ENCODE measurements at places on chromosomes 7 and 10. TPM values are rescaled to one million over a fixed set of nuclear protein-coding genes. Genes with fewer than 3 reads are reported as not detected.

DNA sequence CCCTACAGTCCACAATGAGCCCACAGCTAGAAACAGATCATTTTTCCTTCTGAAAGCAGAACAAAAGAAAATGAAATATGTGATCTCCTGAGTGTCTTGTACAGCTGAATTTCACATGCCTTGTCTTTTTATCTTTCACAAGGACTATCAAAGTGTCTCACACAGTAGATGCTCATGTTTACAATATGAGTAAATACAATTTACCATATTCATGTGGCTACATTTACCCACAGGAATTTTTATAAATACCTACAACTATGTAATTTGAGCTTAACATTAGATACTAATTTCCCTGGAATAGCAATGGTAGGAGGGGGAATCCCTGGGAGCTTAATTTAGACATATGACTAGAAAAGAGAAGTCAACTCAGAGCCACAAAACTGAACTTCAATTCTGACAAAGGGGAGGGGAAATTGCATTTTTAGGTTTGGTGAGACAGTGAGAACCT lies 186.2 kb downstream of the MACC1 start:
- peak; percentile 37 for DNase-seq

DNA sequence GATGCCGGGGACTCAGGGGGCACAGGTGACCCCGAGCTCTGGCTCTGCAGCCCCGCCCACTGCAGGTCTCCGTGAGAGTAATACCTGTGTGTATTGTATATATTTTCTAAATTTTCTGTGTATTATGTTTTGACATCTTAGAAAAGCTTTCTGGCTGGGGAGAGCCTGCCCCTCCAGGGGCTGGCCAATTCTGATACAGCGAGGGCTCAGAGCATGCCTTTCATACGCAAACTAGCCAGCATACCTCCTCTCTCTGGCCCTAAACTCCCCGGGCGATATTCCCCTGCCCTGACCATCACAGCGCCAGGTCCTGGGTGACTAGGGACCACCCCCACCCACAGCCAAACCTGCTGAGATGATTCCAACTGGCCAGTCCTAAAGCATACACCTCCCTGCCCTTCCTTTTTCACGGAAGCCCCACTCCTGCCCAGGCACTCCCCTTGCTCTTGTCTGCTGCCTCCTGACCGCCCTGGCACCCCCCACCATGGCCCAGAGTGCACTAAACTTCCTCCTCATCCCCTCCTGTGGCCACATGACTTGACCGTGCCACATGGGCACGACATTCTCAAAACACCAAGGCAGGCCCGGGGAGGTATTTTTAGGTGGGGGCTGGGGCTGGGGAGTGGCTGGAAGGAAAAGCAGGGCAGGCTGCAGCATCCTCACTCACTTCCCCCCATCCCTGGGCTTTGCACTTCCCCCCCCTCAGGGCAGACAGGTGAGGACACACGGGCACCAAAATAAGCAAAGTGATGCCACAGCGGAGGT lies 61.5 kb downstream of the INSIG1 start:
- DNase-seq = no peak

GRCh38 chr10:70480239-70480861 lies 1.8 kb downstream of the PALD1 start:
- DNase-seq = no peak

GRCh38 chr7:121623130-121623872 lies 227.2 kb upstream of the FAM3C start:
- DNase-seq = no peak

- no peak for DNase-seq
Observed at GRCh38 chr10:72000073-72001032, 36.2 kb downstream of the CHST3 start.

DNA sequence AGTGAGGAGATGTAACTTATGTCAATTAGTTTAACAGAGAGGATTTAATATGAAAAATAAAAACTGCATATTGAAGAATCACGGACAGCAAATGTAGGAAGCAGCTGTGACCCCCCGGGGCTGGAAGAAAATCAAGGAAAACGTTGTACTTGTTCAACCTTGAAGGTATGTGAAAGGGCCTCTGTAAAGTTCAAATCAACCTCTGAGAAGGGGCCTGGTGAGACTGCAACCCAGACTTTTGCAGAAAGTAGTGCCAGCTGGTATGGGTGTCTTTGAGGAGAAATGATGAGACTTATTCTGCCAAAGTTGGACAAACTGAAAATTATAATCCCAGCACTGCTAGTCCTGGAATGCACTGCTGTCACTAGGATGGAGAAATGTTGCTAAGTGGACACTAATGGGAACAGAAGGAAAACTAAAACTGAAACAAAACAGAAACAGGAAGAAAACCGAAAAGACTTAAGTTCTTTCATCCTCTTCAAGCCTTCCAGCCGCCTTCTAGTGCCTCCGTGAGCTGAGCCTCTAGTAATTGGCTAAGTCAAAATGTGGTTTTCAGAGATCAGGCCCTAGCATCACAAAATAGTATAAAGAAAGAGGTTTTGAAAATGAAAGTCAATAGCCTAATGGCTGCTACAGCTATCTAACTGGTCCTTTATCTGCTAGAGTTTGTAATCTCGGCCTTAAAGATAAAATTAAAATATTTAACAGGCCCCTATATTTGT lies 253.7 kb upstream of the SORCS1 start:
- DNase-seq = no peak

DNA sequence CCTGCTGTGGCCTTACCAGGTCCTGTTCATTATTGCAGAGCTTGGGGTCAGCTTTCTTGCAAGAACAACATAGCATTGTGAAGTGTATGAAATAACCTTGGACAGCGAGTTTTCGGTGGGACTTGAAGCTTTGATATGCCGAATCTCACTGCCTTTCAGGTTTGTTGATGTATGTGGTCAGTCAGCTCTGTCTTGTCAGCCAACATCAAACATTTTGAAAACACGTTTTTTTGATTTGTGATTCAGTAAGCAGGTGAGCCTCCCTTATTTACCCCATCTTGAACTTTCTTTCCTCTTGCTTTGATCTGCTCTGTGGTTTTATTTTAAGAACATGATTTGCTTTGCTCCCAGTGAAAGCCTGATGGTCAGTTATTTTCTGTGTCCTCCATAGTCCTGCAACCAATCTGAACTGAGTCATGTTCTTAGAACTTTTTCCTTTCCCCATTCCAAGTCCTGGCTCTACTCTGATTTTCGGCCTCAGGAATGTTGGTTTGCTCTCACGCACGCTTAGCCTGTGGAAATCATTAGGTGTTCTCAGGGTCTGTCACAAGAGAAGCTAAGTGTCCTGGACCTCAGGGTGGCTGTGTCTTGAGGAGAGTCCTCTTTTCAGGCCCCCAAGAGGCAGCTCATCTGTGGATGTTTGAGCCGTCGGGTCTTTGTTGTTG lies 8.7 kb downstream of the WBP1L start:
- DNase-seq = no peak

- no peak for DNase-seq
Observed at GRCh38 chr10:113665806-113666354, 2.0 kb upstream of the NRAP start.

DNA sequence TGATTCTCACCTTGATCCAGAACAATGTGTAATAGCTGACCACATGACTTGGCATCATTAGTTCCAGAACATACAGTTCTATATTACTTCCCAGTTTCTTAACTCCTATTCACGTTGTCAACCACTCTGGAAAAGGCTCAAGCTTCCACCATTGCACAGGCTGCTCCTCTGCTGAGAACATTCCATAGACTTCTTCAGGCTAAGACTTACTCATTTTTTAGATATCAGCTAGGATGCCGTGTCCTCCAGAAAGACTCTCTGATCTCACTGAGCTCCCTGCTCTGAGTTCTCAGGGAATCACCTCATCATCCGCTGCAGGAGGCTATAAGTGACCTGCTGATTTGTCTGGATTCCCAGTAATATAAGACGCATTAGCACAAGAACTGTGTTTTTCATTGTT lies 73.1 kb downstream of the HTR7 start:
- no peak for DNase-seq

DNA sequence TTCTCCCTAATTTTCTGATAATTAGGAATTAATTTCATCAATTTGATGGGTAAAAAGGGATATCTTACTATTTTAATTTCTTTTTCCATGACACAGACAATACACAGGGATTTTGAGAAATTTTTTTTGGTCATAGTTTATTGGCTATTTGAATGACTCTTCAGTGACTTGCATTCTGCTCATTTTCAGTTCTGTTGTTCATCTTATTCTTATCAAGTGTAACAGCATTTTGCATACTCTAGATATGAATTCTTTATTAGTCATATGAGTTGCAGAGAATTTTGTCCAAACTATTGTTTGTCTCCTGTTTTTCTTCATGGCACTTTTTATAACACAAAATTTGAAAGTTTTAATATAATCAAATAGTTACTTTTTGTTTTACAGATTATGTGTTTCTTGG lies 41.7 kb downstream of the MKLN1 start:
- DNase-seq = no peak

DNA sequence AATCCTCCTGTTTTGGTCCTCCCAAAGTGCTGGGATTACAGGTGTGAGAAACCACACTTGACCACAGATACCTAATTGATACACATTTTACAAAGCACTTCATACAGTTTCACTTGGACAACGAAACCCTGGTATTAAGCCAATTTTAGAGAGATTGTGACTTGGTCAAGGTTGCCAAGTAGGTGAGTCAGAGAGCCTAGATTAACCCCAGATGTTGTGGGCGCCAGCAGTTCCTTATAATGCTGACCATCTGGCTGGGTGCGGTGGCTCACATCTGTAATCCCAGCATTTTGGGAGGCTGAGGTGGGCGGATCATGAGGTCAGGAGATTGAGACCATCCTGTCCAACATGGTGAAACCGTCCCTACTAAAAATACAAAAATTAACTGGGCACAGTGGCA lies 4.9 kb upstream of the PHKG1 start:
- DNase-seq = no peak

DNA sequence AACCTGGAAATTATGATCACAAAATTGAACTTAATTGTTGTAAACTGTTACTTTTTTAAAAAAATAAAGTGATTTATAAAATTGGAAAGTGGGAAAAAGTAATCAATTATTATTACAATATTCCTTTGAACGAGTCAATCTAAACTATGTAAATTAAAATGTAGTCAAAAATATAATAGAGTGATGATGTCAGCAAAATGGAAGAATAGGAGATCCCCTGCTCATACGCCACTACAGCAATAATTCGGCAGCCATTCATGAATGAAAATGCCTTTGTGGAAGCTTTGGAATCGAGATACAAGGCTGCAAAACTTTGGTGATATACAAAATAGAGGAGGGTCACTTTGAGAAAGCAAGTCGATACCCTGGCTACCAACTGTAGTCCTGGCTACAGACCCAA lies 36.4 kb upstream of the PCDH15 start:
- no peak for DNase-seq

DNA sequence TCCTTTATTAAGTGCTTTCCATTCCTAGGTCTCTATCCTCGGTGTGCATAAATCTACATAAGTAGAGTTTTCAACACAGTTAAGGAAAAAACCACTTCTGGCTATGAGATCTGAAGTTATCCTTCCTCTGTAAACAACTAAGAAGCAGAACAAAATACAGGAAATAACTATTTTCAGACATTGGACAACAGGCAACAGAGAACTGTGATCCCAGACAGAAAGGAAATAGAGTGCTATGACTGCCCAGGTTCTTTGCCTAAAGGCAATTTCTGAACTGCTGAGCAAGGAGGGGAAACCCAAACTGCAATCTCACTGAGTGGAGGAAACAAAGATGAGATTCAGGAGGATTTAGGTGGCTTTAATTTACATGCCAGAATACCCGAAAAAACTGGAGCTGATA lies 285.4 kb downstream of the SNX13 start:
- no peak for DNase-seq

DNA sequence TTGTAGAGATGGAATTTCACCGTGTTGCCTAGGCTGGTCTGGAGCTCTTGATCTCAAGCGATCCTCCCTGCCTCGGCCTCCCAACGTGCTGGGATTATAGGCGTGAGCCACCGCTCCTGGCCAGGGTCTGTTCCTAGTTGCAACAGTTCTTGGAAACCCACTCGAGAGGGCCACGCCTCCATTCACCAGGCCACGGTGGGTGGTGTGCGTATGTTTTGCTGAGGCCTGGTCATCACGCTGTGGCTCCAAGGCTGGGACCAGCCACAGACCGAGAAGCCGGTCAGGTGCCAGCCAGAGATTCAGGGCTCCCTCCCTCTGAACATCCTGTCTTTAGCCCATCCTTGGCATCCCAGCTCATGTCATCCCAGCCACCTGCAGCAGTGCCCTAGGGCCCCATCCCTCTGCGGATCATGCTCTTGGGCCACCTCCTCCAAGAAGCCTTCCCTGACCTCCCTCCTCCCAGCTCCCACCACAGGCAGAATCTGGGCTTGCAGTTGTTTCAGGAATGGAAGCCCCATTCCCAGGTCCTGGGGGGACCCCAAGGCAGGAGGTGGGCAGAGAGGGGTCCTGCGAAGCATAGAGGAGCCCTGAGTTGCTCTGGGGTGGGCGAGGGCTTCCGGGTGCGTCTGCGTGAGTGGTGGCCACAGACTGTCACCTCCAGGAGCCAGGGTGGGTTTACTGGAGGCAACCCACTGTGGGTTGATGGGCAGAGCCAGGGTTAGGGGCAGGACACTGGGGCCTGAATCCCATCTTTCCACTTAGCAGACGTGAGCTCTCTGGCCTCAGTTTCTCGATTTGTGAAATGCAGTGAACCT lies 5.2 kb downstream of the LAT2 start:
- no peak for DNase-seq

GRCh38 chr7:132666071-132666773 lies 90.0 kb upstream of the PLXNA4 start:
- DNase-seq = no peak

DNA sequence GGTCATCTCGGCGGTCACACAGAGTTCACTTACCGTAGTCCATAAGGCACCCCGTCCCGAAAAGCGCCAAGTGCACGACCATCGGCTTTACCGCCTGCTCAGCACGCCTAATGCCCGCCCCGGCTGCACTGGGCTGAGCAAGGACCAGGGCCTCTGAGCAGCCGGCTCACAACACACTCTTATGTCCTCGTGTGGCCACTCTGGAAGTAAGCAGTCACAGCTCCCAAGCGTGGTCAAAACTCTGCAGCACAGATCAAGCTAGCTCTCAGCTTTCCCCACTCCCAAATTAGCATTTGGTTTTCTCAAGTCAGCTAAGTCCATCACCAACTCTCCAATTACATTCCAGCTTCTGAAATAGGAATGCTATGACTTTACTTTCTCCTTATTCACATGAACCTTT lies 57.7 kb downstream of the MAD1L1 start:
- peak; percentile 30 for DNase-seq

GRCh38 chr7:77359599-77359998 lies 56.5 kb downstream of the GSAP start:
- no peak for DNase-seq

GRCh38 chr10:131453721-131454634 lies 142.5 kb upstream of the TCERG1L start:
- no peak for DNase-seq

Gene CD36
- not detected for total RNA-seq

Gene SFMBT2
- total RNA-seq = 1.2 TPM

Gene VIPR2
- not detected for total RNA-seq

Gene CCDC201
- not detected for total RNA-seq

Gene NOS3
- 1.2 TPM for total RNA-seq

Gene NPC1L1
- 0.23 TPM for total RNA-seq

Gene H2BK1
- not detected for total RNA-seq

Gene IFIT3
- 5.3 TPM for total RNA-seq

Gene CCM2
- 60.1 TPM for total RNA-seq

All from epithelial cell of proximal tubule (primary cell).